Cerebellar cortex (tissue), 1 donor: ENCODE measurements at places on chromosomes 11 and 22.

DNA sequence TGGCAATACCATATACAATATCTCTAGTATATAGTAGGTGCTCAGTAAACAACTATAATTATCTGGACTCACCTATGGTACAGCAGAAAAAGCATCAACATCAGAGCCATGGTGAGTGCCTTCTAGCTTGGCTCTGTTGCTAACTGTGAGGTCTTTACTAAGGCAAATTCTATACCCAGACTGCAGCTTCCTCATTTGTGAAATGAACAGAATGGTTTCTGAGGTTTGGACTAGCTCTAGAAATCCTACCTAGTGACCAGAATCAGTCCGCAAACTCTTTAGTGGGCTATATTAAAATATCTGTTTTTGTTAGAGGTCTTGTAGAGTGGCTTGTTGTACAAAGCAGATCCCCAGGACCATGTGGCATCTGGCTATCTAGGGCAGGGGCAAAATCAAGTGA is 3.7 kb downstream of the MS4A1 start:
- DNase-seq: no peak

GRCh38 chr11:124670732-124671131 is 2.8 kb downstream of the SIAE start:
- DNase-seq: no peak

DNA sequence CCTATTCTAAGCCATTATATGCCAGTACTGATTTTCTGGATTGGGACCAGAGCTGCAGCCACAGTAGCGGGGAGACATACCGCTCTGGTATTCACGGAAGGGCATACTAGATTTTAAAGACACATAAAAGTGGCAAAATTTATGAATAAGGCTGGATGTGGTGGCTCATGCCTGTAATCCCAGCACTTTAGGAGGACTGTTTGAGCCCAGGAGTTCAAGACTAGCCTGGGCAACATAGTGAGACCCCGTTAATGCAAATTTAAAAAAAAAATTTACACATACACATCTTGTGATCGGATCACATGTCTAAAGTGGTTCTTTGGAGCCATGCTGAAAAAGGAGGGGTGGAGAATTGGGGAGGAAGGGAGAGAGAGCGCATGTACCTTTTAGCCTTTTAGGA is 9.0 kb downstream of the RPL27A start:
- DNase-seq: no peak

GRCh38 chr11:112128483-112129121 is 35.3 kb downstream of the IL18 start:
- no peak for DNase-seq

DNA sequence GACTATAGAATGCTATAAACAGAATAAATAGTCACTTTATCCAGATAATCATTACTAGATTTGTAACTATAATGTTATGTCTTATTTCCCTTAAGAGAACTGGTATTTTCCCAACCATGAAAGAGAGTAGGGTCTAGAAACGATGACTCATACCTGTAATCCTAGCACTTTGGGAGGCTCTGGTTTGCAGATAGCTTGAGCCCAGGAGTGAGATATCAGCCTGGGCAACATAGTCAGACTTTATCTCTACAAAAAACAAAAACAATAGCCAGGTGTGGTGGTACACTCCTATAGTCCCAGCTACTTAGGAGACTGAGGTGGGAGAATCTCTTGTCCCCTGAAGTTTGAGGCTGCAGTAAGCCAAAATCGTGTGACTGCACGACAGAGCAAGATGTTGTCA is 30.9 kb downstream of the OR52A5 start:
- DNase-seq: no peak

DNA sequence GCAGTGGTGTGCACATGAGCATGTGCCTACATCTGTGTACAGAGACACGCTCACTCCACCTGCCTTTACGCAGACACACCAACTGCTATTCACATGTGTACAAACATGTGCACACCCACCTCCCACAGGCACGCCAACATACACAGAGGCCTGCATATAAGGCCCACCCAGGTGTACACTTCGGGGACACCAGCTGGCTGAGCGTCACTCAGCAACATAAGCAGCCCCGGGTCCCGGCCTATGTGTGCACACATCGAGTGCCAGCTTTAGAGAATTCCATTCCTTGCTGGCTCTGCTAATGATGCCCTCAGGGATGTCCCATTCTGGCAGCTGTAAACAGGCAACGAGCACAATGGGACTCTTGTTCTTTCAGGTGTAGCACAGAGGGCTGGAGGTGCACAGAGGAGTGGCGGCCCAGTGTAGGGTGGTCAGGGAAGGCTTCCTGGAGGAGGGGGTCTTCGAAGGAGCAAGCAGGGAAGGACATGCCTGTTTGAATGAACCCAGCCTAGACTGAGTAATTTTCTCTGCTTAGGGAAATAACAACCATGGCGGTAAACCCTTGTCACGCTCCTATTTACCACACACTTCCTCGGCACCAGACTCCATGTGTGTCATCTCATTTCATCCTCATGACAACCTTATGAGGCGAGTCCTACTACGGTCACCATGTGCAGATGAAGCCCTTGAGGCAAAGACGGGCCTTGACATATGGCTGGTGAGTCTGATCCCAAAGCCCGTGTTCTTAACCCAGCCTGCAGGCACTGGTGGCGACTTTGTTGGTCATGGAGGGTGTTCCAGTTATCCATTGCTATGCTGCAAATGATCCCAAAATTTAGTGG is 35.1 kb downstream of the RPL3 start:
- no peak for DNase-seq

- DNase-seq: no peak
Measured at GRCh38 chr11:134739136-134739535, 327.1 kb upstream of the B3GAT1 start.

DNA sequence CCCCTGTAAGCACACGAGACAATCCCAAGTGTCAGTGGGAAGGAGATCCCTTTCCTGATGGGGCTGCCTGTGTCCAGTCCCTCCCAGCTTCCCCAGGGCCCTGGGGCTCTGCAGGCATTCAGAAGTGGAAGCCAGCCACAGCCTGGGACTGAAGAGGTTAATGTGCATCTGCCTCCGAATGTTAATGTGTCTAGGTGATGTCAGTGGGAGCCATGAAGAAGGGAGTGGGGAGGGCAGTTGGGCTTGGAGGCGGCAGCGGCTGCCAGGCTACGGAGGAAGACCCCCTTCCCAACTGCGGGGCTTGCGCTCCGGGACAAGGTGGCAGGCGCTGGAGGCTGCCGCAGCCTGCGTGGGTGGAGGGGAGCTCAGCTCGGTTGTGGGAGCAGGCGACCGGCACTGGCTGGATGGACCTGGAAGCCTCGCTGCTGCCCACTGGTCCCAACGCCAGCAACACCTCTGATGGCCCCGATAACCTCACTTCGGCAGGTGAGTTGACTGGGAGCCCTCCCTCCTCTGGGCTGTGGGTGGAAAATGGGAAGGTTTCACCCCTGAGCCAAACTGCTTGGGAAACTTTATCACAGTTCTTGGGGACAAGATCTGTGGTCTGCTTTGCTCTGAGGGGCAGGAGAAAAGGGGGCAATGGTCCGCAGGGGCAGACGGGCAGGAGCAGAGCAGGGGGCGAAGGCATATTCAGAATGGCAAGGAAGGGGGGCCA is at the start of gene MCHR1:
MCHR1 (plus strand) TSS at position 236 of the 715 bp plus-strand sequence; CDS start at position 405, 169 bp downstream.
- no peak for DNase-seq

DNA sequence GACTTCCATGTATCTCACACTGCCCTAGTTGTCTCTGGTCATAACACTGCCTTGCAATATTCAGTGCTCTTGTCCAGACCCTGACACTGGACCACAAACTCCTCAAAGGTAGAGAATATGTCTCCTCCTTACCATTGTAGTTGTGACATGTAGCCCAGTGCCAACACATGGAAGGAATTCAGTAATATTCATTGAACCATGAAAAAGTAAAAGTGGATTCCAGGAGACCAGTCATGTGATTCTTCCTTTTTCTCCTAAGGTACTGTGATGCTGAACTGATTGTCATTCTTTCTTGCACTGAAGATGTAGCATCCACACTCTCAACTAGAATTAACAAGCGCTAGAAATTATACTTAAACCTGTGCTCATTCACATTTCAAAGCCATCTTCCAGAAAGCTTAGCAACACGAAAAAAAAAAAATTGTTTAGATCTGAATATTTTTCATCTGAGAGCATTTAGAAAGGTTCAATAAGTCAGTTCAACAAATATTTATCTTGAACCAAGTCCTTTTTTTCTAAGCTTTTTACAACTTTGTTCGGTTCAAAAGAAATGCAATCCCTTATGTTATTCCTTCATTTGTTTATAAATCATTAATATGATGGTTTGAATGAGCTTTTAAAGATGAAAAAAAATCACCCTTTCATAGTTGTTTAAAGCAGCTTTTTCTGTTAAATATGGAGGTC is 224.7 kb upstream of the BLID start:
- no peak for DNase-seq

GRCh38 chr22:28956506-28956905 is 73.1 kb downstream of the ZNRF3 start:
- no peak for DNase-seq

GRCh38 chr22:26485806-26486390 is 2.2 kb downstream of the SRRD start:
- DNase-seq: no peak

- DNase-seq: no peak
Measured at GRCh38 chr11:2390725-2391151, 9.8 kb upstream of the TSSC4 start.

DNA sequence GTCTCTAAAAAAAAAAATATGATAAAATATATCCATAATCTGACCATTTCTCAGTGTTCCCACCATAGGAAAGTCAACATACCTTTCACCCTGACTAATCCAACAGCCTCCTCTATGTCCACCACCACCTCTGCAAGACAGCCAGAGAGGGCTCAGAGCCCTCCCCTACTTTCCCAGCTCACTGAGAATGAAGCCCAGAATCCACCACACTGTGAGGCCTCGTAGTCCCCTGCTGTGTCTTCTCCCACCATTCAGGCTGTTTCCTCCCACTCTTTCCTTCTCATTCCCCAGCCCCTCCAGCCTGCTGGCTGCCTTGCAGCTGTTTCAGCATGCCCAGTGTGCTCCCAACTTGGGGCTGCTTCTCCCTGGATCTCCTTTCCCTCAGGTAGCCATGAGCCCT is 27.0 kb downstream of the SGSM3 start:
- no peak for DNase-seq

DNA sequence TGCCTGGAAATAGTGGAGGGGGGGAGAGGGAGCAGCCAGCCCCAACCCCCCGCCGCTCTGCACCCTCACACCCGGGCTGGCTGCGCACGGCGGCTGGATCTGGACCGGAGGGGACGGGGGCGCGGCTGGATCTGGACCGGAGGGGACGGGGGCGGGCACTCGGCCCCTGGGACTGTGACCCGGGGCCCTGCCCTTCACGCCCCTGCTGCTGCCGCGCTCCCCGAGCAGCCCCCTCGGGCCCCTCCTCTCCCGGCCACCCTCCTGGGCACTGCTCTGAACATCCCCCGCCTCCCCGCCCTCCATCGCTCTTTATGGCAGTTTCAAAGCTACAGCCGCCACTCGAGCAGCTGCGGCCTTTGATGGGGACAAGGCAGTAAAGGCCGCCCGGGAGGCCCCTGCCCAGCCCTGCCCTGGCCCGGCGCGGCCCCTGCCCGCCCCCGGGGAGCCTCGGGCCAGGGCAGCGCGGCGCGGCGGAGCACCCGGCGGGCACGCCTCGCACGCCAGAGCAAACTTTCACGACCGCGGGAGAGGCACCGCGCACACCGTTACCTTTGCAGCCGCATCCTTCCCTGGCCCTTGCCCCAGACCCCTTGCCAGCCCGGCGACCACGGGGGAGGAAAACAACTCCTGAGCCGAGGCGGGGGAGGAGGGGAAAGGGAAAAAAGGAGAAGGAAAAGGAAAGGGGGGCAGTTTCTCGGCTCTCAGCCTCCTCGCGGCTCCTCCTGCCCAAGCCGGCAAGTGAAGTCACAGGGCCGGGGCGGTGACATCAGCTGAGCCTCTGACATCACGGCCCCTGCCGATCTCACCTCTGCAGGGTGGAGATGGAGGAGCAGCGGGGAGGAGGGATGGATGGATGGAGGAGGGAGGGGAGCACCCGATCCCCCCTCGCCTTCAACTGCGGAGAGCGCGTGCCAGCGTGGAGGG is 13.1 kb upstream of the TCF20 start:
- DNase-seq: no peak

DNA sequence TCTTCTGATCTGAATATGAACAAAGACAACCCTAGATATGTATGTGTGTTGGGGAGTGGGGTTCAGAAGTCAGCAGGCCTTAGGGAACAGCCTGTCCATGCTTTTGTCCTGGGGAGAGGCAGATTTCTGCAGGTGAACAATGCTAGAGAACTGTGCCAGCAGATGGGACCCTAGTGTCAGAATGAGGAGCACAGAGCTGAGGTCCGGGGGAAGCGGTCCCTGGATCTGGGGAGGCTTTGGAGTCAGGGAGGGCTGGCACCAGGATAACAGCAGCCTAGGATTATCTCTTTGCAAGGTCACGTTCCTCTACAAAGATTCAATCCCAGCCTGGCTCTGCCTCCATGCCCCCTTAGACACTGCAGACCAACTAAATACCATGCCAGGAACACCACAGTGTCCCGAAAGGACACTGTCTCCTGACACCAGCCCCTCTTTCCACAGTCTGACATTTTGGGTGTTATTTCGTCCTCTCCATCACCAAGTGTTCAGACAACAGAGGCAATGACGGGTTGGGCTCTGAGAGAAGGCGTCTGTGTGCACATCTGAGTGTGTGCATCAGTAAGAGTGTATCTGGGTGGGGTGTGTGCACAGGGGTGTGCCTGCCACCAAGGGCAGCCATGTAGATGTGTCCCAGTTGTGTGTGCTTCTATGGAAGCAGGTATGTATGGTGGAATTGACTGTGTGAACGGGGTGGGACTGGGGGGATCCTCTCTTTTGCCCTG is 43.5 kb downstream of the EIF3F start:
- DNase-seq: no peak

- DNase-seq: no peak
Measured at GRCh38 chr22:38416621-38417251, 38.3 kb downstream of the KCNJ4 start.

DNA sequence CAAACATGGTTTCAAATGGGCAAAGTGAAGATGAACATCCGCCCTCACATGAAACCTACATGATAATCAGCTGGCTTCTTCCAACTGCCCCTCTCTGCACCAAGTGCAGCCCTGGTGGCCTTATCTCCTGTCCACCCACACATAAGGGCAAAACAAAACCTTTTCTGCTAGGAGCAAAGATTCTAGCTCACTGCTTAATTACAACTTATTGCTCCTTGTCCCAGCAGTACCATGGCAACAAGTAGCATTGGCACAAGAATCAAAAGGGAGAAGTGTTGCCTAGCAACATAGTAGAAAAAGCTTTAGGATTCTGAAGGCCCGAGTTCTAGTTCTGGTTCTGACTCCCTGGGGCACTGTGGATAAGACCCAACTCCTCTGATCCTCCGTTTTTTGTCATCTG is 68.7 kb upstream of the BMAL1 start:
- no peak for DNase-seq

DNA sequence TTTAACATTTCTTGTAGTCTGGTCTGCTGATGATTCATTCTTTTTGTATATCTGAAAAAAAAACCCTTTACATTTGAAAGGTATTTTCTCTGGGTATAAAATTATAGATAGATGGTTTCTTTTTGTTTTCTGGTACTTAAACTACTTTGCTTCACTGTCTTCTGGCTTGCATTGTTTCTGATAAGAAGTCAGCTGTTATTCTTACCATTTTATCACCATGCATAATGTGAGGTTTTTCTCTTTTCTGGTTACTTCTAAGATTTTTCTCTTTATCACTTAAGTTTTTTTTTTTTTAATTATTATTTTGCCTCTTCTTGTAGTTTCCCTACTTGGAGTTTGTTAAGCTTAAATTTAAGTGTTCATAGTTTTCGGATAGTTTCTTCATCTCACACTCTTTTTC is 84.7 kb downstream of the HSD17B12 start:
- DNase-seq: no peak

- no peak for DNase-seq
Measured at GRCh38 chr22:46732513-46732912, 5.5 kb downstream of the CERK start.

- no peak for DNase-seq
Measured at GRCh38 chr11:13663631-13664071, 4.8 kb upstream of the FAR1 start.
